ENCODE measurements at places on chromosomes 16 and 17. TPM values are rescaled to one million over a fixed set of nuclear protein-coding genes. Genes with fewer than 3 reads are reported as not detected.

The CD300A gene
- not detected for total RNA-seq

The FNDC8 gene
- not detected for total RNA-seq

The ZFPM1 gene
- 2.1 TPM for total RNA-seq

The CSH2 gene
- total RNA-seq = not detected

The NGFR gene
- total RNA-seq = under 0.01 TPM

The ANKRD40CL gene
- not detected for total RNA-seq

All from fibroblast of lung (primary cell).